GM03348 (cell line): ENCODE measurements at places on chromosomes 2 and 18.

DNA sequence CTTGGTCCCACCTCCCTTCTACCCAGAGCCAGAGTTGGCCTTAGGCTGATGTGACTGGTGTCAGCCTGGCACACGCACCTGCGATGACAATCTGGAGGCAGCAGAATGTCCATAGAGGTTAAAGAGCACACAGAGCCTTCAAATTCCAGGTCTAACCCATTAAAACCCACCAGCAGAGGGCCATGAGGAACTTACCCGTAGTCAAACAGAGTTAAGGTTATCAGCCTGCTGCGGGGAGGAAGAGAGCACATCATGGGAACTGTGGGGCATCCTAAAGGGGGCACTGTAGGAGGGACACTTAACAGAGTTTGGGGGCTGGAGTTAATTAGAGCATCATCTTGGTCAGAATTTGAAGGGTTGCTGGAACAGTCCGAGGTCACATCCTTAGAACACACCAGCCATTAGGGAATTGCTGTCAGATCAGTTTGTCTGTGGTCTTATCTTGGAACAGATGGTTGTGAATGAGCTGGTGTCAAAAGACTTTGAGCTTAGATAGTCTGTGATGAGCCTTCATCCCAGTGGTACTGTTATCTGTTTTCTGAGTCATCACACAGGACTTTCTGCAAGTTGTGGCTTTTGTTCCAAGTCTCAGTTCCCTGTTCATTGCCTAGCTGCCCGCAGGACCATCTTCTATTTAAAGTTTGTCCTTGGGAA is 248.6 kb downstream of the LOXHD1 start:
- no peak for DNase-seq

- DNase-seq, result no peak
Observed at GRCh38 chr18:57837917-57838548, 34.9 kb upstream of the ATP8B1 start.

DNA sequence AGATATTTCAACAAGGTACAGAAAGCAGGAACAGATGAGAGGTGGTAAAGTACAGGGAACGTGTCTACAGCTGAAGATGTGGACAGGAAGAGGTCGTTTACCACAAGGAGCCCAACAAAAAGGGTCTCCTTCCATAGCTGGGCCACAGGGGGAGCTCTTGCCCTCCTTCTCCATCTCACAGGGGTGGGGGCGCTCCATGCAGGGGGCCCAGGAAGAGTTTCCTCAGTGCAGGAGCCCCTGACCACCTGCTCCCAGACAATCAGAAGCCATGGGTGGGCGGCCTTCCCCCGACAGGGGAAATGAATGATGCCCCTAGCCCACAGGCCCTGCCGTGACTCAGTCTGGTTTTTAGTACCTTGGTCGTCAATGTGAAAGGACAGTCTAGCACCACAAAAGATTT is 163.6 kb upstream of the ZNF516 start:
- DNase-seq, result no peak

DNA sequence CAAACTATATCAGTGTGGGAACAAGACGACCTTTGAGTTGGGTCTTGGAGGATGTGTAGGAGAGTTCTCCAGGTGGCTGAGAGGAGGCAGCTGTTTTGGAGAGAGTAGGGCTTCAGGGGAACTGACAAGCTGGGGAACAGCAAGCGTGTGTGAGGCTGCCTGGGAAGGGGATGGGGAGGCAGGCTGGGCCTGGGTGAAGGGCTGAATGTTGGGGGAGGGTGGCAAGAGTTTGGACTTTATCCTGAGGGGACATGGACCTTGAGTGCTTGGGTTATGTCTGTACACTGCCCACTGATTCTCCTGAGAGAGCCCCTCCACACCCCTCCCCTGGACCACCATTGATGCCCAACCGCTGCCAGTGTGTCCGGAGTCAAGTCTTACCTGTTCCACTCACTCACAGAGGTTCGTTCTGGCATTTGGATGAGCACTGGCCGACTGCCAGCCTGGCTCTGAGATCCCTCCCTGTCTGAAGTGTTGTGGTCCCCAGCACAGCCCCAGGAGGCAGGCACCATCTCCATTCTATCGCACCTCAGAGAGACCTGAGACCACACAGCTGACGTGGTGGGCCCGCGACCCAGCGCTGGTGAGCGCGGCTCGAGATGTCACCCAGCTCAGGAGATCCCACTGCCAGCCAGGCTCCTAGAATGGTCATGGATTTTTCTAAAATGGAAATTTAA is 59.5 kb downstream of the DCDC2C start:
- DNase-seq, result no peak

GRCh38 chr2:40654346-40654745 is 202.5 kb upstream of the SLC8A1 start:
- no peak for DNase-seq

- no peak for DNase-seq
Observed at GRCh38 chr2:217008794-217009193, 148.9 kb upstream of the TNP1 start.
